Stimulated activated CD4-positive, alpha-beta T cell treated with anti-CD3 and anti-CD28 coated beads, Interleukin-2, amount 100 ng/mL, for 24 hours (primary cell): ENCODE measurements at places on chromosomes 5 and 9.

DNA sequence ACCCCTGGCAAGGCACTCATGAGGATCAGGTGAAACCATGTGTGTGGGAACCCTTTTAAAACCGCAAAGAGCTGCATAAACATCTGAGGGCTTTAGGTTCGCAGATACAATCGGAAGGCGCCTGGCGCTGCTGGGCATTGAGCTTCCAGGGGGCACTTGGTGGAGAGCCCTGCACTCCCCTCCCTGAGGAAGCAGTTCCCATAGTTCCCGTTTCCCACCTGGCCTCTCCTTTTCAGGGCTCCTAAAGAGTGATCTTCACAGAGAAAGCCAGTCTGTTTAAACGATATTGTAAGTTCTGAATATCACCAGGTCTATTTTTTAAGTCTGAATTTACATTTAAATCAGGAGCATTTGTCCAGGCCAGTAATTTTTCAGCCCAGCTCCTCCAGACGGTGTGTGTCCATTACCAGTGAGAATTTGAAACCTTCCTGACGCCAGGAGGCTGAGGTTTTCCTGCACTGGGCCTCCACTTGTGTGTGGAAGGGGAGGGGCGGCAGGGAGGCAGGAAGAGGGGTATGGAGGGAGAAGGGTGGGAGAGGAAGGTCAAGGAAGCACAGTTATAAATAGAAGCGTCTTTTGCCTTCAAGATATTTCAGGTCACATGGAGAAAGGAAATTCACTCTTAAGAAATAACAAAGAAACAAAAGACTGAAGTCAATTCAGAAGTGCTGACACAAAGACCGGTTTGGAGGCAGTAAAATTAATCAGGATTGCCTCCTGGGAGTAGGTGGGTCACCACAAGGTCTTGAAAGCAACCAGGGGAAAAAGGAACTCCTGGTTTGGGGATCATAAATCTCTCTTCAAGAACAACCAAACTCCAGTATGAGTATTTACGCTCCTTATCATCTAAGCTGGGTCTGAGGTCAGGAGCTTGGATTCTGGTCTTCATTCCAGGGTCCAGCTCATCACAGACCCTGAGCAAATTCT lies 14.3 kb upstream of the MGAT1 start:
- no peak for DNase-seq

GRCh38 chr5:64417390-64417789 lies 88.4 kb upstream of the RGS7BP start:
- no peak for DNase-seq

GRCh38 chr5:127876384-127876783 lies 173.2 kb downstream of the CCDC192 start:
- DNase-seq = no peak

GRCh38 chr5:147559749-147560148 lies 49.9 kb upstream of the DPYSL3 start:
- DNase-seq = no peak

DNA sequence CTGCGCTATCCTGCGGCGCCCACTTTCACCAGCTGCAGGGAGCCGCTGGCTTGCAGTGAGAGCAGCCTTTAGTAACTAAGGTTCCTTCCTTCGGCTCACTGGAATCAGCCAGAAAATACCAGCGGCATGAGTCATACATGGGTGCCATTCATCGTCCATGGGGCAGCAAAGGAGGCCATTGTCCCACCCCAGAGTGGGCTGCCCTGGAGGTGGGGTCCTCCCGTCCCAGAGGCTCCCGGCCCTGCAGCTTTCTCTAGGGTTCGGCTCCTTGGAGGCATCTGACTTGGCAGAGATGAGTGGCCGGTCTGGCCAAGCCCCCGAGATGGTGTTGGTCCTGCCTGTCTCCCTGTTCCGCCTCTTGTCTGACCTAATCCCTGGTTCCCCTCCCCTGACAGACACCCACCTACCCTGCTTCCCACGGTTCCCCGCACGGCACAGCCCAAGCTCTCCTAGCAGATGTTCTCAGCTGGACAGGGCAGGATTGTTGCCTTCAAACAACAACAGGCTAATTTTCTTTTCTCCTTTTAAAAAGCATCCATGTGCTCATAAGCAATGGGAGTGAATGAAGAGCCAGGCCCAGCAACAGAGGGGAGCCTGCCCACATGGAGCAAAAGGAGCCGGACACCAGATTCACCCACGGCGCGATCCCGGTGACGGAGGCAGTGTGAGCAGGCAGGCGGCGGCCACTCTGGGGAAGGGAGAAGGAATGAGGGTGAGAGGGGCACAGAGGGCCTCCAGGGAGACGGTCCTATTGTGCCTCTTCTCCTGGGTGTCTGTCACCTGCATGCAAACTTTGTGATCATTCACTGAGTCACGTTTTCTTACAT lies 97.0 kb upstream of the COL5A1 start:
- DNase-seq = no peak

GRCh38 chr9:85130260-85130659 lies 460.7 kb downstream of the NTRK2 start:
- no peak for DNase-seq

- DNase-seq = no peak
Observed at GRCh38 chr9:127102176-127102575, 20.3 kb downstream of the ANGPTL2 start.

DNA sequence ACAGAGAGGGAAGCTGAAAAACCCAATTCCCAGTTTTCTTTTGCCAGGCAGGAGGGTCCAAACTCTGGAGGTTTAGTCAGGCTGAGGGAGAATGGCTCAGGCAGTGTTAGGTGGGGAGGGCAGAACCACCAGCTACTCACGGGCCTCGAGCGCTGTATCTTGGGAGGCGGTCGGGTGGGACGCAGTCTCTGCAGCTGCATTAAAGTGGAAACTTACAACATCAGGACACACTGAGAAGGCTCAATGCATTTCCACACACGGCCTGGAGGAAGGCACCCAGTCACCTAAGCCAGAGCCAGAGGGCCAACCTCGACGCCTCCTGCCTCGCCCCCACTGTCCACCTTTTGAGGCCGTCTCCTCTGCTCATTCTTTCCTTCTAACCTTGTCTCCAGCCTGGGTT lies 55.6 kb downstream of the CRB2 start:
- DNase-seq = no peak

- no peak for DNase-seq
Observed at GRCh38 chr5:136810261-136810801, 445.0 kb upstream of the TRPC7 start.

DNA sequence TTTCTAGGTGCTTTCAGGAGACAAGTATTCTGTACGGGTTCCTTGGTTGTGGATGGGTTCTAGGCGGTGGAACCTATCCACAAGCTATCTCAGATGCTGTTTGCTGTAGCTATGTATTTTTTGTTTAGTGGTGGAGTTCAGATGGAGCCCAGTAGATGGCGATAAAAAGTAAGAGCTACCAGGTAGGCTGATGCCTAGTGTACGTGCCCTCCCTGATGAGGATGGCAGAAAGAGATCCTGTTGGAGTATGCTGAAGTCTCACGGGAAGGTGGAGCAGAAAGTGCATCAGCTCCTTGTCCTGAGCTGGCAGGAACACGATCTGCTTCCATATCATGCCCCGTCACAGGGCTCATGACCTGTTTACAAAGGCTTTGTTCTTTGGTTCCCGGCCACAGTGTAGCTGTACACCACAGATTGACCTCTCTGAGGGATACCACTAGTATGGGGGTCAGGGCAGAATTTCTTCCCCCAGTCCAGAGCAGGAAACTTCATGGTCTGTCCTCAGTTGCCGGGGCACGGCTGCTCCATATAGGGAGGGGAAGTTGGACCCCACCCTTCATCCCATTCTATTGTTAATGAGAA lies 12.6 kb upstream of the UGT3A2 start:
- no peak for DNase-seq

- no peak for DNase-seq
Observed at GRCh38 chr5:123753937-123754891, 242.2 kb downstream of the CSNK1G3 start.

DNA sequence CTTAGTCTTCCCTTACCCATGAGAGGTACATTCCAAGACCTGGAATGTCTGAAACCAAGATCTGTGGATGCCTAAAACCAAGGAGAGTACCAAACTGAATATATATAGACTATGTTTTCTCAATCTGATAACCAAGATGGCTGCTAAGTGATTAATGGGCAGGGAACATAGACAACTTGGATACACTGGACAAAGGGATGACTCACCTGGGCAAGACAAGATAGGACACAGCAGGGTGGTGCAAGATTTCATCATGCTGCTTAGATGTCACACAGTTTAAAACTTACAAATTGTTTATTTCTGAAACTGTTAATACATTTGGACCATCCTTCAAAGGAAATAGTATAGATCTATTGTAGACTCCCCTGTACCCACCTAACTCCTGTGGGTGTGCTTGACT lies 130.9 kb downstream of the HTR1A start:
- no peak for DNase-seq

- DNase-seq = no peak
Observed at GRCh38 chr5:19369048-19369447, 619.0 kb downstream of the CDH18 start.

DNA sequence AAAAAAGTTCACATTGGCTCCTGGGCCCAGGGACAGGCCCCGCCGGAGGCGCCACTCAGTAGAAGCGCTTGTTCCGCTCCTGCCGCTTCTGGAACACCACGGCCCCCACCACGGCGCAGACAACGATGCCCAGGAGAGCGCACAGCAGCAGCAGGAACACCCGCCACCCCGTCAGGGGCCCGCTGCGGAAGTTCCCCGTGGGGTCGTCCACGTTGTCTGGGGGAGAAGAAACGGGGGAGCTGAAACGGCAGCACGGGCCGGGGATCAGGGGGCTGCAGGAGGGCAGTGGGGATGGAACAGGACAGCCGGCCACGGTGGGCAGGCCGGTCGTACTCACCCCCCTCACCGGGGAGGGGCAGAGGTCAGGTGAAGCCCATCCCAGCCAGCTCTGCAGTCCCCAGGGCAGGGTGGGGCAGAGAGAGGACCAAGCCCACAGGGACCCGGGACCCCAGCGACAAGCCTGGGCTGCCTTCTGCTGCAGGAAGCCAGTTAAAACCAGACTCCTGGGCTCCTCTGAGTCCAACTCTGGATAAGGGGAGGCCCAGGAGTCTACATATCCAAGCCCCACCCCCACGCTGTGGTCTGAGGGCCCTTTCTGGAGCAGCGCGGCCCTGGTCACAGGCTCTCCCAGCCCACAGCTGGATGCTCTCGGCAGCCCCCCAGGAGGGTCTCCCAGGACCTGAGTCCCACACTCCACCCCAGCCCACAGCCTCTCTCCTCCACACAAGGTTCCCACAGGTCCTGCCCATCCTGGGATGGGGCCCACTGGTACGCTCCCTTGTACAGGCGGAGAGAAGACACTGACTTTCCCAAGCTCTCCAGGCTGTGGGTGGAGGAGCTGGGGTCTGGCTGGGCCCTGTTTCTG lies 19.2 kb downstream of the LMAN2 start:
- DNase-seq = no peak

- DNase-seq = no peak
Observed at GRCh38 chr5:174303437-174304045, 258.0 kb downstream of the NSG2 start.

DNA sequence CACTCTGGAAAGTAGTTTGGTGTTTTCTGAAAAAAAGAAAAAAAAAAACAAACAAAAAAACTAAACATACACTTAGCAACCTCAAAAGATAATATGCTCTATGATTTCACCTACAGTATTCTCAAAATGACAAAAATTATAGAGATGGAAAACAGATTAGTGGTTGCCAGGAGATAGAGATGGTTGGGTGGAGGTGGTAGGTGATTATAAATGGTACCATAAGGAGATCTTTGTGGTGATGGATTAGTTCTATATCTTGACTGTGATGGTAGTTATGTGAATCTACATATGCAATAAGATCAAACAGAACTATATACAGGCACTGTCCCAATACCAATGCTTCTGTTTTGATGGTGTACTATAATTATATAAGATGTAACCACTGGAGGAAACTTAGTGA lies 32.0 kb downstream of the PTBP3 start:
- no peak for DNase-seq

GRCh38 chr9:122031776-122032175 lies 61.3 kb downstream of the TTLL11 start:
- DNase-seq = no peak

DNA sequence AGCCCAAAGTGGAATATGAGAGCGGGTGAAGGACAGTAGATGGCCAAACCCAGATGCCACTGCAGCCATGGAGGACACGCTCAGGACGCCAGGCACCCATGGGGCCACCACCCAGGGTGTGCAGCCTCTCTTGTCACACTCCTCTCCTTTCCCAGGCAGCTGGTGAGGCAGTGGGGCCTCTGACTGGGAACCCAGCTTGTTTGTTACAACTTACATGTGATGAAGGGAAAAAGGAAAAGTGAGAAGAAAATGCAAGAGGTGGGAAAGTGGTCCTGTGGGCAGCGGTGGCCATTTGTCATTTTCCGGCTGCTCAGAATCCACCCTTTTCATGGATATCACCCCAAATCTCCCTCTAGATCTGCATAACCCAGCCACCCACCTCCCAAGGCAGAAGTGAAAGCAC lies 62.7 kb upstream of the UNC5A start:
- DNase-seq = peak; percentile 12

DNA sequence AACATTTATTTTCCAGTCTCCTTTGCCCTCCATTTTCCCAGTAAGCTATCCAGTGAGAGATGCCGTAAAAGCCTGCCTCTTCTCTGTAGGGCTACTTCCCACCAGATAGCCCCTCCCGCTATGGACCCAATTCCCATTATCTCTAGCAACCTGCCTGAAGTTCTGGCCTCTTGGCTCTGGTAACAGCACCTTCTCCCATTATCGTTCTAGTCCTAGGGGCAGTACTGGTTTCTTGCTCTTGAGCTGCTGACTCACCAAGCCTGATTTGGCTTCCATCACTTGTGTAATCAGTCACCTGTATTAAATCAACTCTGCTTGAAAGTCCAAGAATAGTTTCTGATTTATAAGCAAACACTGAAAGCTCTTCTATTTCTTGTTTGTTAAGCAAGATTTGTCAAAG lies 42.8 kb upstream of the PARP8 start:
- no peak for DNase-seq

GRCh38 chr5:157965989-157966388 lies 107.0 kb upstream of the CLINT1 start:
- DNase-seq = no peak

- no peak for DNase-seq
Observed at GRCh38 chr5:153515301-153515700, 24.8 kb downstream of the GRIA1 start.

DNA sequence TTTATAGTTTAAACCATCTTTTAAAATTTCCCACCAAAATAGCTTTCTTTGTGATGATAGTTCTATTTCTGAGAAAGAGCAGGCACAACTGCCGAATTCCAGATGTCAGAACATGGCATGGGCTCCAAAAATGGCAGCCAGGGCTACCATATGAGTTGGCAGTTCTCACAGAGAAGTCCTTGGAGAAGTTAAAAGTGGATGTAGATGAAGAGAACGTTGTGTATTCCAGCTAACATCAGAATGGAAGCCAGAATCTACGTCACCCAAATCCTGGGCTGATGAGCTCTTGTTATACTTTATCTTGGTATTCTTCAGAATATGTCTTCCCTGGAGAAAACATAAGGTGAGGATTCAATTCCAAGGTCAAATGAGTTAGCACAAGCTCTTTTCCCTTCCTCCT lies 66.9 kb upstream of the BASP1 start:
- DNase-seq = no peak

GRCh38 chr5:135430135-135430437 lies 17.1 kb downstream of the DCANP1 start:
- no peak for DNase-seq
